ENCODE measurements at places on chromosomes 6 and 20.
A peak's percentile ranks its signal among the peaks of the same experiment; 100 is the strongest.

- peak; percentile 73 for DNase-seq
Measured at GRCh38 chr6:49541210-49541724, 9.2 kb upstream of the C6orf141 start.

- no peak for DNase-seq
Measured at GRCh38 chr20:25178563-25179438, 16.7 kb upstream of the ENTPD6 start.

- no peak for DNase-seq
Measured at GRCh38 chr20:14488212-14488611, 150.8 kb upstream of the FLRT3 start.

DNA sequence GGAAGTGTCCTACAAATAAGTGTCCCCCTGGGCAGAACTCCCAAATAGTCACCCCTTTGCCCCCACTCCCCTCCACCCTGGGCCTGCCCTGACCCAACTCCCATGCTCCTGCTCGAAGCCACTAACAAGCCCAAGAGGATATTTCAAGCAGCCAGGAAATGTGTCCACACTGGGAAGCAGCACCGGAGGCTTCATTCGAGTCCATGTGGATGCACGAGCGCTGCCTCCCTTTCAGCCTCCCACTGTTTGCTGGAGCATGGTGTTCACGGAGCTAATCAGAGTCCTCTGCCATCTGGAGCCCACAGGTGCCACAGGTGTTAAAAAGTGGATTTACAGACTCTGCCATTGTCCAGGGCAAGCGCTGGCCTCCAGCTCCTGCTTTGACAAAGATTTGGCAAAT lies 177.6 kb downstream of the TTLL2 start:
- no peak for DNase-seq

GRCh38 chr20:34675993-34676641 lies 775 bp downstream of the PIGU start:
- DNase-seq: no peak

All from NCI-H1436 treated with DMSO at 0.1 percent for 48 hours (cell line).